Esophagus squamous epithelium (tissue), 5 donors: ENCODE measurements at places on chromosomes 5 and 9.

DNA sequence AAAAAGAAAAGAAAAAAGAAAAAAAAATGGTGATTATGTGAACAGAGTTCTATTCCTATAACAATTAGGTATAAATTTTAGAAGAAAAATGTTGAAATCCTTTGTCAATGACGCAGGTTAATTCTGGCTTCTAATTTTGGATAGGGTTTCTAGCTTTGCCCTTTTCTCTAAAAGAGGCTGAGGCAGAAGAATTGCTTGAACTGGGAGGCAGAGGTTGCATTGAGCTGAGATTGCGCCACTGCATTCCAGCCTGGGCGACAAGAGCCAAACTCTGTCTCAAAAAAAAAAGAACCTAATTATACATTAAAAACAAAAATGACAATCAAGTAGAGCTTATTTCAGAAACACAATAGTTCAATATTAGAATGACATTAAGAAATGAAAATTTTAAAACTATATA is 2.9 kb downstream of the STXBP1 start:
- no peak for DNase-seq

DNA sequence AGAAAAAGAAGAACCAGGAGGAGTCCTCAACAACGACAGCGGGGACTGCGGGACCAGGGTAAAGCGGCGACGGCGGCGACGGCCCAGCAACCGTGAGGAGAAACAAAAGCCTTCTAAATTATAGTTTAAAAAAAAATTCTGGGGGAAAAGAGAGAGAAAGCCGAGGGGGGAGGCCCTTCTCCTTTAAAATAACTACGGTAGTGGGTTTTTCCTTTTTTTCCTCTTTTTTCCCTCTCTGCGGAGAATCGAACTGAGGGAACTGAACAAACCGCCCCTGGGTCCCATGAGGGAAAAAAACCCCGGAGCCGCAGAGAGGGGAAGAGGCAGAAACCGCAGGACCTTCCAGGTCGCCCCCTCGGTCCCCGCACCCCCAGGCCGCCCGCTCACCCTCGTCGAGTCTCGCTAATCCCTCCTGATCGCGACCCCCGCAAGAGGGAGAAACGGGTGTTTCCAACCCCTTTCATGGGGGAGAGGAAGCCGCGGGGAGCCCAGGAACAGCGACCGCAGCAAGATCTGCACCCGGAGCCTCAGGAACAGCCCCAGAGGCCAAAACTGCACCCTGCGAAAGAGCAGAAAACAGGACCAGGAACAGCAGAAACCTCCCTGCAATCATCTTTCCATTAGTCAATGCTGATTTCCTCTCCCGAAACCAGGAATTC is 453 bp downstream of the CPEB4 start:
- no peak for DNase-seq

- no peak for DNase-seq
Observed at GRCh38 chr9:80066931-80067330, 495.2 kb downstream of the TLE4 start.

GRCh38 chr5:33321026-33321425 is 119.7 kb upstream of the TARS1 start:
- DNase-seq = no peak

DNA sequence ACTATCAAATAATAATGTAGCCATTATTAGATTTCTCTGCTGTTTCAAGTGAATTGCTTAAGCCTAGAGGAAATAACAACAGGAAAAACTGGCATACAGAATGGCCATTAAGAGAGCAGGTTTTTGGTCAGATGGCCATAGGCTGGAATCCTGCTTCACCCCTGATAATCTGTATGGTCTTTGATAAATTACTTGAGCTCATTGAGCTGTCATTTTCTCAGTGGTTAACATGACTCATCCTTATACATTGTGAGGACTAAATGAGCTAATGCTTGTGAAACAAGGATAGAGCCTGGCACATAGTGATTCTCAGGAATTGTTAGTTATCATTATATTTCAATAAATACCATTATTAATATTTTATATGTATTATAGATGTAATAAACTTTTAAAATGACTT is 516.5 kb downstream of the KIF4B start:
- no peak for DNase-seq

DNA sequence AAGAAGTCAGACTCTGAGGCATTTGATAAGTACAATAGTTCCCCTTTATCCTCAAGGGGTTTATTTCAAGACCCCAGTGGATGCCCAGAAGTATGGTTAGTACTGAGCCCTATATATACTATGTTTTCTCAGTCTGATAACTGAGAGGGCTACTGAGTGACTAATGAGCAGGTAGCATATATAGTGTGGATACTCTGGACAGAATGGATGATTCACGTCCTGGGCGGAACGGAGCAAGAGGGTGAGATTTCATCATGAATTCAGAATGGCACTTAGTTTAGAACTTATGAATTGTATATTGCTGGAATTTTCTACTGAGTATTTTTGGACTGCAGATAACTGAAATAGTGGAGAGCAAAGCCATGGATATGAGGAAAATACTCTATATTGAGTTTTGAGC is 457.6 kb downstream of the PLK2 start:
- DNase-seq = no peak

DNA sequence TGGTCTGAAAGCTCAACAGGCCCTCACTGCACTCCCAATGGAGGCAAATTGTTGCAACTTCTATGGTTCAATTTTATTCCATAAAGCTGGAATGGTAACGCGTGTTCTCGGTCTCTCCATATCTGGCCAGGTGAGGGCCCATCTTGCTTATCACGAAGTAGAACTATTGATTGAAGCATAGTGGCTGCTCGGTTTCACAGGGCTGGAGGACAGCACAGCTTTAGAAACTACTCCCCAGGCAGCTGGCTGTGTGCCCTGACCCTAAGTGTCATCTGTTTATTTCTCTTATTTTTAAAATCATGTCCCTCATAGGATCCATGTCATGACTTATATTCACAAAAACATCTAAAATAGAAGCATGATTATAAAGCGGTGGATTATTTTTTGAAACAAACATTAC is 223.4 kb downstream of the NPR3 start:
- DNase-seq = no peak

GRCh38 chr5:6545036-6545693 is 87.7 kb downstream of the NSUN2 start:
- DNase-seq = no peak

- DNase-seq = no peak
Observed at GRCh38 chr5:174436750-174437149, 287.6 kb upstream of the MSX2 start.

GRCh38 chr9:8844549-8844948 is 1045.0 kb upstream of the DMAC1 start:
- DNase-seq = no peak
